ENCODE measurements at places on chromosomes 12 and 14.

DNA sequence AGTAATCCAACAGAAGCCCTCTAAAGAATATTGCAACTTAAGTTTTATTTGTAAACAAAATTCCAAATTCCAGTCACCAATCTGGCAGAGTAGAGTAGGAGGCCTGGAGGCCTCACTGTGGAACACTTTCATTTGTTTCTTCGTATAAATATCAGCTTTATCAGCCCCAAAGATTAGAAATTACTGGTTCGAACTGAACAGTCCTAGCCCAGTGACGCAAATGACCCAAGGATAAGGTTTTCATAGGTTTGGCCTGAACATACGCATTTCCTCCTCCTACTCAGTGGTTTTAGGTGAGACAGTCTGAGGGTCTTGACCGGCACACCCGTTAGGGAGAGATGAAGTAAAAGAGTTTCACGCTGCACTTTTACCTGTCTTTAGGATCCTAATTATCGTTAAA lies 1.7 kb downstream of the CDC42BPB start:
- no peak for DNase-seq

- DNase-seq, result no peak
Measured at GRCh38 chr12:19196959-19197630, 67.6 kb downstream of the PLEKHA5 start.

DNA sequence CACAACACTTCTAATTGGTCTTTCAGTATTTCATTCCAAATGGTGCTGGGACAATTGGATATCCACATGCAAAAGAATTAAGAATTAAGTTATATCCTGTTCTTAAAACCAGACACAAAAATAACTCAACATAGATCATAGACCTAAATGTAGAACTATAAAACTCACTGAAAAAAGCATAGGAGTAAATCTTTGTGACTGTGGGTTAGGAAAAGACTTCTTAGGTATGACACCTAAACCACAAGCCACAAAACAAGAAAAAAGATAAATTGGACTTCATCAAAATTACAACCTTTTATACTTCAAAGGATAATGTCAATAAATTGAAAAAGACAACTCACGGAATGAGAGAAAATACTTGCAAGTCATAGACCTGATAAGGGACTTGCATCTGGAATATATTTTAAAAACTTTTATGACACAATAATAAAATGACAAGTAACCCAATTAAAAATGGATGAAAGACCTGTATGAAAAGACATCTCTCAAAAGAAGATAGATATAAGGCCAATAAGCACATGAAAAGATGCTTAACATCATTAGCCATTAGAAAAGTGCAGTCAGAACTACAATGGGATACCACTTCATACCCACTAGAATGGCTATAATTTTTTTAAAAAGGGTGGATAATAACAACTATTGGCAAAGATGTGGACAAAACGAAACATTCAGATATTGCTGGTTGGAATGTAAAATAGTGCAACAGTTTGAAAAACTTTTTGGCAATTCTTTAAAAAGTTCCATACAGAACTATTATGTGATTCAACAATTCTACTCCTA lies 72.5 kb upstream of the SLC38A4 start:
- DNase-seq, result no peak

GRCh38 chr14:74478996-74479635 lies 14.0 kb downstream of the NPC2 start:
- no peak for DNase-seq

GRCh38 chr12:101086490-101087135 lies 123.4 kb downstream of the SLC5A8 start:
- DNase-seq, result no peak

DNA sequence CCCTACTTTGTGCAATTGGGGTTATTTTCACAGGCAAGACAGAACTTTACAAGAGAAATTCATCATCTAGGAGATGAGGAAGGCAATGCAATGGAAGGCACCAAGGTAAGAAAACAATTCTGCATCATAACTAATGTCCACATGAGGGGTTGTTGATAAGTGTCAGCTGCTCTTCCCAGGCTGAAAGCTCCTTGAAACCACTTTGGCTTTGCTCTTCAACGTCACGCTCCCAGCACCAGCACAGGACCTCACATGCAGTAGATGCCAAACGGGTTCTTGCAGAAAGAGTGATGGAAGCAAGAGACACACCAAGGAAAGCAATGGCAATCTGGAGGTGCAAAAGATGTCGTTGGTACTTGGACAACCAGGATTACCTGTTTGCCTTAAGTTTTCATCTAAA lies 485.5 kb downstream of the BCL11B start:
- no peak for DNase-seq

DNA sequence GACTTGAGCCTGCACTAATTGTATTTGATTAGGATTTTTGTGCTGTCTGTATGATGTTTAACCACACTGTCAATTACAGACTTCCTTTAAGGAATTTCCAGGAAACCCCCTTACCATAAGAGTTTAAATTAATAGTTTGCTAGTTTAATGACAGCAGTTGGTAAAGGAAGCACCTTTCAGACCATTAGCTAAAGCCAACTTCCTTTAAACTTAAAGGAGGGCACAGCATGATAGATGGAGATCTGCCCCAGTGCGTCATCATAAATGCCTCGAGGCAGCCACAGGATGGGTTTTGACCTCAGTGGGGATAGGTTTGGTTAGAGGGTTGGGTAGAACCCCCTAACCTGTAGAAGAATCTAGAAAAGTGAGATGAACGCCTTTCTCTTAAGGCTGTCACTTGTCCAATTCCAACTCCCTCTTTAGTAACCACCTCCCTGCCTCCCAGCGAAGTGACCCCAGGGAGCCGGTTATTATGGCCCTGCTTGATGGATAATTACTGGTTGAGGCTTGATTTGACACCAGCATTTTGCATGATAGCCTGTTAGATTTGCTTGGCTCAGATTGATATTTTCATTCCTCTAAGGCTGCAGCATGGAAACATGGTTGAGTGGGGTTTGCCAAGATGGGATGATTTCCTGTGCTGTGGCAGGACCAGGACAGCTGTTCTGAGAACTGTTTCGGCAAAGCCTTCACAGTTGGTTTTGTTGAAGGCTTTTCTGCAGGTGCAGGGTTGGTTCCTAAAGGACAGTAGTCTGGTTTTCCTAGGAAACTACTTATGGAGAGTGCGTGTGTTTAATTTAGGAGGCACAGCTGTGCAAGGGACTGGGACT lies 62.7 kb downstream of the CHST11 start:
- DNase-seq, result no peak

DNA sequence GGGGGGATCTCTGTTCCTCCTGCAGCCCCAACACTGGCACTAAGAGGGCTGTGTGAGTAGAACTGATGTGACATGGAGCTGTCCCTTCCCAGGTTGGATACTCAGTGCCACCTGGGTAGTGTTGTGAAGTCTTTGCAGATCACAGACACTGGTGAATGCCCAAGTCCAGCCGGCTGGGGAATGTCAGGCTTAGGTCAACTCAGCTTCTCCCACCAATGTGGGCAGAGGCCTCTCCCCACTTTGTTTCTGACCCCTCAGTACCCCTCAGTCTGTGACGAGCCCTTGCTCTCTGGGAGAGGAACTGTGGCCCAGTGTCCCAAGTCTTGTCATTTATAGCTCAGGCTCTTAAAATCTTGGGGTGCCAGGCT lies 11.3 kb downstream of the SLC25A29 start:
- DNase-seq, result no peak

Measured in MV-4-11 (cell line).